NCI-H1436 treated with DMSO at 0.1 percent for 48 hours (cell line): ENCODE measurements at places on chromosomes 5 and 9.

- no peak for DNase-seq
Observed at GRCh38 chr5:33588654-33589372, 148.0 kb downstream of the TARS1 start.

DNA sequence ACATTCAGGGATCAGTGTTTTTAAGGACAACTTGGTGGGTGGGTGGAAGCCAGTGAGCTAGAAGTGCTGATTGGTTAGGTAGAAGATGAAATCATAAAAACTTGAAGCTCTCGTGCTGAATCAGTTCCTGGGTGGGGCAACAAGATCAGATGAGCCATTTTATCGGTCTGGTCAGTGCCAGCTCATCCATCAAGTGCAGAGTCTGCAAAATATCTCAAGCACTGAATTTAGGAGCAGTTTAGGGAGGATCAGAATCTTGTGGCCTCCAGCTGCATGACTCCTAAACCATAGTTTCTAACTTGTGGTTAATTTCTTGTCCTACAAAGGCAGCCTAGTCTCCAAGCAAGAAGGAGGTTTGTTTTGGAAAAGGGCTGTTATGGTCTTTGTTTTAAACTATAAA lies 166.4 kb downstream of the FAM170A start:
- no peak for DNase-seq

DNA sequence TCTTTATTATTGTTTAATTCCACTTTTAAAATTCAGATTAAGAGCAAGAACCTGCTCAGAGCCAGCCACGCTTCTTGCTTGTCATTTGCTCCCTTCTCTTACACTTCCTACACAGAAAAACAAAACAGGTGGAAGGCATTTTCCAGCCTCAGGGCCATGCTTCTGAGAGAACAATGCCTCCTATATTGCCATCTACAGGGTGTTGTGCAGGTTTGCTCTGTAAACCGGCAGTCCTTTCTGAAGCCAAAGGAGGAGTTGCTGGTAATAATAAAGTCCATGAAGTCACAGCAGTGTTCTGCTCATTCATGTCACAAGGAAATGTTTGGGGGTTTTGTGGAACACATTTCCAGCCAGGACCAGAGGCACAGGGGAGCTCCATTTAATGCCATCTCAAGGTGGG lies 16.1 kb upstream of the PRLR start:
- DNase-seq, result no peak

DNA sequence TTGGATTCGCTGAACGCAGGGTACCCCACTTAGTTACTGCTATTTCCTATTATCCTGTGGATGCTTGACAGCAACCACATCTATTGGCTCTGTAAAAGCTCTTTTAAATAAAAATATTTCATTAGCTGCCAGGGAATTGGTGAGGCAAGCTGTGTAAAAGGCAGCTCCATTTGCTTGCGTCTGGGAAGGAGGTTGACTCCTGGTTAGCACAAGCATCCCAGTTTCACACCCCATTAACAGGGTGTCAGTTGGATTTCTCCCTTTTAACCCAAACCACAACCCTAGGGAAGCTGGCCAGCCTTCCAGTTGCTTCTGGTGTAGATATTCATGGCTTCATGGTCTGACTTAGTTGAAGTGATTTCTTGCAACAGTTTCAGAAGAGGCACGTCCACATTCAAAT lies 151.0 kb downstream of the GPBP1 start:
- DNase-seq, result no peak

GRCh38 chr9:73911804-73912203 lies 585.3 kb upstream of the RORB start:
- no peak for DNase-seq

- no peak for DNase-seq
Observed at GRCh38 chr5:123937230-123937629, 425.3 kb downstream of the CSNK1G3 start.

GRCh38 chr5:79685627-79686026 lies 4.0 kb upstream of the CMYA5 start:
- DNase-seq, result no peak

GRCh38 chr5:58680503-58680902 lies 97.6 kb downstream of the RAB3C start:
- no peak for DNase-seq

GRCh38 chr9:35385042-35385441 lies 104.9 kb upstream of the RUSC2 start:
- no peak for DNase-seq

- no peak for DNase-seq
Observed at GRCh38 chr5:81631621-81632020, 119.3 kb downstream of the SSBP2 start.

- DNase-seq, result no peak
Observed at GRCh38 chr5:147393874-147394672, 115.8 kb downstream of the DPYSL3 start.

GRCh38 chr5:83720836-83721537 lies at the start of gene HAPLN1:
HAPLN1 (minus strand) TSS chr5:83720855; CDS start chr5:83673523, 47,332 bp downstream.
- no peak for DNase-seq
